ENCODE measurements at places on chromosomes 1 and 21.

DNA sequence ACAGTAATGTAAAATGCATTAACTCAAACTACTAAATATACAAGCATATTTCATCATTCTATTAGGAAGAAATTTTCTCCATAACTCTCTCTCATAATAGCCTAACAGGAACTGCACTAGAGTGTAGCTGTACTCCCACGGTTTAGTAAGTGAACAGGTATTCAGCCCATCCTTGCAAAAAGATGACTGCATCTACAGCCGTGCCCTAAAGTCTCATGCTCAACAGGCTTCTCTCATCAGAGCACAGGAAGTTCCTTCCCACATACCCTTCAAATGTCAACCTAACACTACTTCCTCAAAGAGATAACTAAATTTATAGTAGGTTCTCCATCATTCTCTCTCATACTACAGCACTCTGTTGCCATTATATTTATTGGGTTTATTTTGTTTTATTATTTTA, 251.6 kb downstream of the AKT3 start:
- no peak for DNase-seq

- no peak for DNase-seq
These were observed 37.0 kb downstream of the SPEN start for GRCh38 chr1:15884477-15884876.

GRCh38 chr1:53560581-53561502, 101.6 kb downstream of the DMRTB1 start:
- DNase-seq = no peak

DNA sequence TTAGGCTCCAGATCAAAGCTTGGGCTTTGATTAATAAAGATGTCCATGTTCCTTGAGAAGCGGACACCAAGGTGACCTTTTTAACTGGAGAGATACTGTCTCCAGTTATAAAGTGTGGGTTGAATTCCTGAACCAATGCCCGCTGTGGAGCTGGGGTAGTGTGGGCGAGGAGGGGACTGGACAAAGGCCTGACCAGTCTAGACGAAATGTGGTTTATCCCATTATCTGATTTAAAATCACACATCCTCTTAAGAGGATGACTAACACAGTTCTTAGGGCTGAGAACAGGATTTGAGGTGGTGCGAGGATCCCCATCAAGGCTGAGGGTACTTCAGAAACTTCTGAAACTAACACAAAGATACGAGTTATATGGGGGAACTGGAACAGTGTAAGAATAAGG, 84.5 kb upstream of the GCLM start:
- DNase-seq = no peak

DNA sequence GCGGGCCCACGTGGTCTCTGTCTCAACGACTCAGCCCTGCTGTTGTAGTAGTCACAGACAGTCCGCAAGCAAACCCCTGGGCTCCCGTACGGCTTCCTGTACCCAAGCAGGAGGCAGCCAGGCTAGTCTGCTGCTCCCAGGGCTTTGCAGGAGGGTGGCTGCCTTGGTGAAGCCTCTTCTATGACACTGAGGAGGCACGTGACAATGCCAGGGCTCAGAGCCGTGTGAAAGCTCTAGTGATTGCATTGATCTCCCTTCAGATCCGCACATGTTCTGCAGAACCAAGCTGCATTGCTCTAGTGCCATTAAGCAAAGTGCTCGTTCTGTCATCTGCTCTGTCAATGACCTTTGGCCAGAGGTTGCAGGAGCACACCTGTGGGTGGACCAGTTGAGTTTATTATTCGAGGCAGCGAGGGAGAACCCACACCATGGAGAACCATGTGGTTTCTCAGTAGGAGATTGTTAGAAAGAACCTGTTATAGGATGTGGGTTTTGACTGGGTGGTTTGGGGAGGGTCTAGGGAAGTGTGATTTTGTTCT, 18.0 kb downstream of the UMODL1 start:
- no peak for DNase-seq

All from GM13976 (cell line).